ENCODE measurements at places on chromosomes 12 and 14.

DNA sequence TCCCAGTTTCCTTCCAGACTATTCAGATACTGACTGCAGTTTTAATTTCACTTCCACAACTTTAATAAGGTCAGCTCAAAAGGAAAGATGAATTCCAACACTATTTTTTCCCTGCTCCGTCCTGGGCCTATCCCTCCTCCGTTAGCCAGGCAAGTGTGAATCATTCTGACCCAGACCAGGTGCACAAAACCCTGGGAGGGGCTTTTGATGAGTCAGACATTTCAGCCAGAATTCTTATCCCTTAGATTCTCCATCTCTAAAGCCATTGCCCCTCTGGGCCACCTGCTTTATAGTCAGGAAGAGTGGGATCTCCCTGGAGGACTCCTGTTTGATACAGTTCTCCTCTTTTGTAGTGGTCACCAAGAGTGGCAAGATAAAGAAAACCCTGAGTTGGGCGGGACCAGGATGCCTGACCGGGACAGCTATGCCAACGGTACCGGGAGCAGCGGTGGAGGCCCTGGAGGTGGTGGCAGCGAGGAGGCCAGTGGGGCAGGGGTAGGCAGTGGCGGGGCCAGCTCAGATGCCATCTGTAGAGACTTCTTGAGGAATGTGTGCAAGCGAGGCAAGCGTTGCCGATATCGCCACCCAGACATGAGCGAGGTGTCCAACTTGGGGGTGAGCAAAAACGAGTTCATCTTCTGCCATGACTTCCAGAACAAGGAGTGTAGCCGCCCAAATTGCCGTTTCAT is 2.2 kb downstream of the ZC3H10 start:
- DNase-seq, result no peak

DNA sequence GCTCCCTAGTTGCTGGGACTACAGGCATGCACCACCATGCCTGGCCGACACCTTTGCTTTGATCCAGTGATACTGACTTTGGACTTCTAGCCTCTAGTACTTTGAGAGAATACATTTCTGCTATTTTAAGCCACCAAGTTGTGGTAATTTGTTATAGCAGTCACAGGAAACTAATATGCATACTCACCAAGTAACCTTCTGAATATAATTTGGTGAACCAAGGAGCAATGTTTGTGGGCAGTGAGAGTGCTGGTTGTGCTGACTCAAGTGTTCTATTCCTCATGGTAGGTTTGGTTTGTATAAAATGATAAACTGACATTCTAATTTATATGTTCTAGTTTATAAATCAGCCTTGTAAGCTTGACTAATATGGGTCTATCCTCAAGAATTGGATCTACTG is 42.4 kb upstream of the MMP19 start:
- no peak for DNase-seq

- DNase-seq, result no peak
These were observed 48.8 kb downstream of the LTBP2 start for GRCh38 chr14:74563233-74563585.

DNA sequence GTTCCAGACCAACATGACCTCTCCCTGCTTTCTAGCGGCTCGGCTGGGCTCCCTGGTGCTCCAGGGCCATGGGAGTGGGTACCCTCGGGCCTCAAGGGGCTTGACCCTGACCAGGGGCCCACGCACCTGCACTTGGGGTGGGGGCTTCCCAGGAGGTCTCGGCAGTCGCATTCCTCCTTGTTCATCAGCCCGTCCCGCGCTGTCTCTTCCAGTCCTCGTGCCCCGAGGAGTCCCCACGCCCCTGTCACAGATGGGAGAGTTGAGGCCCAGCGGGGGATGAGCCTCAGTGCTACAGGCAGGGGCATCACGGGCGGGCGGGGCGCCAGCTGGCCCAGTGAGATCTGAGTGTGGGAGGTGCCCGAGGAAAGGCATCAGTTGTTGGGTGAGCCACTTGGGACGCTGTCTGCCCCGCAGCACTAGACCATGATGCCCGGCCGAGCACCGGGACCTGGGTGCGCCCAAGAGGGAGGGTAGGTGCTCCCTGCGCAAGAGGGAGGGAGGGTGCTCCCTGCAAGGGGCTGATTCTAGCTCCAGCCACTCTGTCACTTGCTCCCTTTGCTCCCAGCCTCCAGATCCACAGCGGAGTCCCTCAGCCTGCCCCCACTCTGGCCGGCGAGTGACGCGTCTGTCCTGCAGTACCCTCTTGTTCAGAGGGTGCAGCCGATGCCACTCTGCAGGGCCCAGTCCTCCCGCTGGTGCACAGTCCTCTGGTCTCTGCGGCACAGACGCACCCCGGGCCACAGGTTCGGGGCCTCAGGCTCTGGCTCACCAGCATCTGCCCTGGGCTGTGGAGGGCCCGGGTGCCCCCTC is 23.8 kb downstream of the MMP17 start:
- DNase-seq, result no peak

DNA sequence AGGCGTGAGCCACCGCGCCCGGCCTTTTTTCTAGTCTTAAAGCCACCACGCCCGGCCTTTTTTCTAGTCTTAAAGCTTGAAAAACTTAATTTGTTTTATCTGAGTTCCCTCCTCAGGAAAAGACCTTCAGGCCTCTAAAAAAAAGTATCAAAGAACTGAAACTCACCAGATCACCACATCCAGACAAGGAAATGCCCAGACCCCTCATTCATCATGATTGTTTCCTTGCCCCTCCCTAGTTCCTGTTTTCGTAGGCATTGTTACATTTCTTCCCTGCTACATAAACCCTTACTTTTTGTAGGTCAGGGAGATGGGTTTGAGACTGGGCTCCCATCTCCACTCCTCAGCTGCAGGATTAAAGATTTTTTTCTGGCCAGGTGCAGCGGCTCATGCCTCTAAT is 21.1 kb upstream of the VWF start:
- DNase-seq, result no peak

DNA sequence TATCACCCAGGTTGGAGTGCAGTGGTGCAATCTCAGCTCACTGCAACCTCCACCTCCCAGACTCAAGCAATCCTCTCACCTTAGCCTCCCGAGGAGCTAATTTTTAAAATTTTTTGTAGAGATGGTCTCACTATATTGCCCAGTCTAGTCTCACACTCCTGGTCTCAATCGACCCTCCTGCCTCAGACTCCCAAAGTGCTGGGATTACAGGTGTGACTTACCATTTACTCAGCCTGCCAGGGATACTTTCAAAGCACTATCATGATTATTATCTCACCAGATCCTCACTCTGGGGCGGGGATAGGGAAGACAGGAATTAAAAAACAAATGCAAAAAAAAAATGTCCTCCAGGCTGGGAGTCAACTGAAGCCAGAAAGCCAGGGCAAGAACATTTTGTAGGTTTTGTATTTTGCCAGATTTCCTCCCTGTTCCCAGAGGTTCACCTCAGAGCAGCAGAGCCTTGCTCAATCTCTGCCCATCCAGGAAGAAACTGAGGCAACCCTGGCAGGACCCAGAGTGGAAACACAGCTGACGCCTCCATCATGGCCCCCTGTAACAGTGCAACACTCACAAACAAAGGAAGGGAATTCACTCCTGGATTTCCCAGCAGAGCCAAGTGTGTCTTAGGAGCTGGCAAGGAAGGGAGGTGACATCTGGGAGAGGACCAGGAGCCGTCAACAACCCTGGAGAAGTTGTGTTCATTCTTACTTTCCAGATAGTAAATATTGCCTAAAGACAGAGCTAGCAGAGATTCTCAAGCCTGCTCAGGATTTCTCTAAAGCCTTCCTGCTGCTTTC is 73.9 kb downstream of the IRF2BPL start:
- DNase-seq, result no peak

GRCh38 chr12:120668868-120669840 is 17.8 kb upstream of the MLEC start:
- no peak for DNase-seq

DNA sequence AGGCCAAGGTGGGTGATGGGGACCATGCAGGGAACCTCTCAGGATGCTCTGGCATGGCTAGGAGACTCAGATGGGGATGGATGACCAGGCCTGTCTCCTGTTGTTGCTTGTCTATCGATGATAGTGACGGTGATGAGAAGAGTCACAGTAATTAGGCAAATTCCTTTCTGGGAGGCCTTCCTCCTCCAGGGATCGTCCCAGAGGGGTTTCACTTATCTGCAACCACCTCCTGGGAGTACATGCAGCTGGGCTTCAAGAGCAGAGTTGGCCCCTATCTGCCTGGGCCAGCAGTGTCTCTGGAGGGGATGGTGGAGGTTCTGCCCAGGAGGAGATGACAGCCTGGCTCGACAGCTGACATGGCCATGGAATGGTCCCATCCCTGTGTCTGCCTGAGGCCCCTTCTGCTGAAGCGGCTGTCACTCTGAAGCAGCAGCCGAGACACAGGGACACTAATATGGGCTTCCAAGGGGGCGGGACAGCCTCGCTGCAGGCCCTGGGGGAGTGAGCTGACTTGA is 27.5 kb upstream of the OAS1 start:
- no peak for DNase-seq

GRCh38 chr12:26219736-26220135 is 24.4 kb downstream of the SSPN start:
- DNase-seq, result no peak

GRCh38 chr14:101504096-101504948 is 57.0 kb upstream of the DIO3 start:
- no peak for DNase-seq

DNA sequence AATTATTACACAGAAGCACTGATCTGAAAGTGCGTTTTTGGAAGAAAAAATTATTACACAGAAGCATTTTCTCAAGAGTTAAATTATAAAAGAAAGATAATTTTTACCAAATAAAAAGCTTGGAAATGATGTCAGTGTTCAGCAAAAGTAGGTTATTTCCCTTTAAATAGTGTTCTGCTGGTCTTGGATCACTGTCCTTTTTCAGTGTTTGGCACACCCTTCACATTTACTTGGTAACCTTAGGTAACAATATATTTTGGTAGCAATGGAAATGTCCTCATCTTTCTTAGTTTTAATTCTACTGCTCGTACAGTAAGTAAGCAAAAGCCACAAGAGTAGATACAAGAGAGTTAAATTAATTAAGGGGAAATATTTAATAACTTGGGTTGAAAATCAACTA is 40.3 kb downstream of the FERMT2 start:
- no peak for DNase-seq

DNA sequence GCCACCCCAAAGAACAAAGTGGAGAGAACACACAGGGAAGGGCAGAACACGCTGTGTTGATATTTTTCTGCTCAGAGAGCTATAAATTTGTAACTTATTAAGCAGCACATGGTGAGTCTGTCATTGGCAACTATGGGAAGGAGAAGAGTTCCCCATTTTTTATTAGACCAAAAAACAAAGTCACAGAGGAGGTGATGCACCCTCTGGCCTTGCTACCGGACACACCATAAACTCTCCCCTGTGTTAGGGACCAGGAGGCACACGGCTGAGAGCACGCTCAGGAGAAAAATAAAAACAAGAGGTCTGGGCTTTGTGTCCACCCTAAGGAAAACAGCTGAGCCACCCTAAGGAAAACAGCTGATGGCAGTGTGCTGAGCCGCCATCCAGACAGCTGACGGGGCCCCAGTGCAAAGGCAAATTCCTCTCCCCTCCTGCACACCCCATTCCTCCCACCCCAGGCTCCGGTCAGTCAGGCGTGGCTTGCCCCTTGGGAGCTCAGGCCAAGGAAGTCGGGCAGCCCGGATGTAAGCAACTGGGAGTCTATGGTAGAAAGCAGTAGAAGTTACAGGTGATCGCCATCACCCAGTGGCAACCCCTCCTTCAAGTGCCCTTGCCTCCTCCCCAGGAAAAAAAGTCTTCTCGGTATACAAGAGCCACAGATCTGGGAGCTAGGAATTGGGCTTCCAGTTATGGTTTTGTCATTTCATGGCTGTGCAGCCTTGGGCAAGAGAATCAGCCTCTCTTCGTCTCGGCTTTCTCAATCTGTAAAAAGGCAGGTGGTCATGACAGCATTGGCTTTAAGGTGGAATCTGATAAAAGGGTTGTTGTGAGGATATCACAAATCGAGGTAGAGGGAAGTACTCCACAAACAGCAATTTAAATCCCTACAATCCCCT is 2.4 kb downstream of the PXN start:
- DNase-seq, result no peak

DNA sequence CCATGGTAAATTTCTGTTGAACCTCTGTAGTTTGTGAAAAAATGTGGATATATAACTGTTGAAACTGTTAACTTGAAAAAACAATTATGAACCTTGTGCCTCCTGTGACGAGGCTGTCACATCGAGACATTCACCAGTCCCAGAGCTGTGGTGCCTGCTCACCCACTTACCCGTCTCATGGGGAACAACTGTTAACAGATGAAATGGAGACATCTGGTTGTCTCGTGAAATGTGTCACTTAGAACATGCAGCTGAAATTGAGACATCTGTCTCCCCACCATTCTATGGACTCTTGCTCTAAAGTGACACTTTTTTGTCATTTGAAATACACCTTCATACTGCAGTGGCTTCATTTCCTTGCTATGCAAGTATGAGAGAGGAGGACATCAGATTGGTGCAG is 240.6 kb downstream of the GXYLT1 start:
- DNase-seq, result no peak

GRCh38 chr12:1325666-1326065 is 268.7 kb downstream of the FBXL14 start:
- no peak for DNase-seq

- DNase-seq, result no peak
These were observed 23.7 kb downstream of the DEPDC4 start for GRCh38 chr12:100243137-100243536.

Data from renal cortex interstitium (tissue), 15 donors.